ENCODE measurements at places on chromosomes 6 and 20.

GRCh38 chr6:23154159-23154558 is 584.8 kb downstream of the HDGFL1 start:
- H3K27ac ChIP-seq, result no peak overlapping the region
- no peaks in the 10 kb centered on the region for H3K4me1 ChIP-seq
- DNase-seq, result no peak
- no peaks in the 10 kb centered on the region for H3K27me3 ChIP-seq
- no peaks in the 10 kb centered on the region for H3K36me3 ChIP-seq
- no peak overlapping the region for H3K4me3 ChIP-seq

GRCh38 chr20:17344790-17345189 is 118.0 kb downstream of the PCSK2 start:
- no peak overlapping the region for H3K27ac ChIP-seq
- H3K4me3 ChIP-seq, result no peak overlapping the region
- no peak for DNase-seq
- no peaks in the 10 kb centered on the region for H3K36me3 ChIP-seq
- H3K27me3 ChIP-seq, result no peaks in the 10 kb centered on the region

GRCh38 chr6:145244349-145245100 is 490.8 kb downstream of the EPM2A start:
- no peaks in the 10 kb centered on the region for H3K4me1 ChIP-seq
- no peak overlapping the region for H3K27ac ChIP-seq
- DNase-seq, result no peak
- H3K4me3 ChIP-seq, result no peak overlapping the region
- H3K36me3 ChIP-seq, result no peaks in the 10 kb centered on the region

DNA sequence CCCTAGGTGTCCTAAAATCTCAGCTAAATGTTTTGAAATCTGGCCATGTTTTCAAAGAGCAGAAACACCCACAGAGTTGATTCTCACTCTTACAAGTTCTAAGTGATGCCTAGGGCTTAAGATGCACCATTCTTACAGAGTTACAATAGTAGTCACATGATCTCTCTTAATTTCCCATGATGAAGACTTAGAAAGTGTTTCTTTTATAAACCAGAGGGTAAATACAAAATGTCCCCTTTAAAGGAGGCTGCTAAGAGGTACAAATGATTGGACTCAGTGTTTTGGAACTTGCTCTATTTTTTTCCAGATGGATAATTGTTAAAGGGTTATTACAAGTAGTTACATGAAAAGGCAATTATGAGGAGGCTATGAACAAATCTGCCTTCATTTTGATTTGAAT is 244.6 kb downstream of the GRM1 start:
- H3K36me3 ChIP-seq, result no peaks in the 10 kb centered on the region
- H3K27ac ChIP-seq, result no peak overlapping the region
- H3K4me1 ChIP-seq, result no peaks in the 10 kb centered on the region

- H3K4me3 ChIP-seq, result no peak overlapping the region
- DNase-seq, result no peak
- no peaks in the 10 kb centered on the region for H3K4me1 ChIP-seq
- peaks cover 7% of the 10 kb centered on the region for H3K27me3 ChIP-seq
- H3K27ac ChIP-seq, result no peak overlapping the region
- no peaks in the 10 kb centered on the region for H3K36me3 ChIP-seq
These were observed 1.1 kb upstream of the SLC32A1 start for GRCh38 chr20:38723017-38723847.

GRCh38 chr6:154611241-154611640 is 100.8 kb upstream of the CNKSR3 start:
- no peaks in the 10 kb centered on the region for H3K36me3 ChIP-seq
- H3K4me1 ChIP-seq, result peaks cover 5% of the 10 kb centered on the region
- H3K27ac ChIP-seq, result no peak overlapping the region
- no peaks in the 10 kb centered on the region for H3K27me3 ChIP-seq
- no peak for DNase-seq

DNA sequence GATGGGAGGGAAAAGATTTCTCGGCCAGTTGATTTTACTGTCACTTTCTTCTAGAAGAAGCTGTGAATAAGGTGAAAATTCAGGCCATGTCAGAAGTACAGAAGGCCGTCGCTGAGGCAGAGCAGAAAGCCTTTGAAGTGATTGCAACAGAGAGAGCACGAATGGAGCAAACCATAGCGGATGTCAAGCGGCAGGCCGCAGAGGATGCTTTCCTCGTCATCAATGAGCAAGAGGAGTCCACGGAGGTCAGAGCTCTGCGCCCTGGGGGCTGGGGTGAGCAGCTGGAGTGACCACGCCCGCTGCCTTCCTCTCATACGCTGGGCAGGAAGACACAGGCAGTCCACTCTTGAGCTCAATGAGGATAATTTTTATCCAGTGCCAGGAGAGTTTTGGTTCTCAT is 21.8 kb upstream of the C20orf144 start:
- no peak for DNase-seq
- H3K36me3 ChIP-seq, result peaks cover 11% of the 10 kb centered on the region
- peaks cover 9% of the 10 kb centered on the region for H3K4me1 ChIP-seq
- H3K4me3 ChIP-seq, result no peak overlapping the region
